DMS 273 treated with DMSO at 0.1 percent for 48 hours (cell line): ENCODE measurements at places on chromosomes 6 and 20.

GRCh38 chr20:48790473-48791003, 37.3 kb downstream of the PREX1 start:
- DNase-seq = no peak

- no peak for DNase-seq
Observed at GRCh38 chr6:150491131-150491810, 108.4 kb upstream of the PLEKHG1 start.

DNA sequence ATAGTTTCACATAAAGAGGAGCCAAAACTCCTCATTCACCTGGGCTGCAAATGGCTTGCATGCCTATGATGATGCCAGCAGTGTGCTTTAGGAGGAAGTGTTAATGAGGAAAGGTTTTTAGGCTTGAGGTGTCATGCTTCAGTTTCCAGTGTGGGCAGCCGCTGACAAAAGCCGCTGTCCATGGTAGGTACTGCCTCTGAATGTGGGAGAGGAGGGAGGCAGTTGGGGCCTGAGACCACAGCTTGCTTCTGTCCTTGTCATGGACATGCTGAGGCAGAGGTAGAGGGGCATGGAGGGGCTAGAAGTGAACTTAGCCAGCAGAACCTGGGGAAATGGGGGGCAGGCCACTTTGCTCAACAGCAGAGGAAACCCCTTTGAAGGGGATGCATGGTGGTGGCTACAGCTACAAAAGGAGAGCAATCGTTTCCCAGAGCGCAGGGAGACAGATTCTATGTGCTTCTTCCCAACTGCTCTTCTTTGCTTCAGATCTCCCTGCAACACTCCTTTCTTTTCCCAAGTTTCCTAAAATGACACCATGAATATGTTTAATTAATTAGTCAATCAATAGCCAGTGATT, 372.1 kb upstream of the CNR1 start:
- DNase-seq = no peak

- DNase-seq = no peak
Observed at GRCh38 chr20:64041781-64042053, 5.7 kb downstream of the C20orf204 start.

GRCh38 chr20:17228624-17229061, 1.8 kb downstream of the PCSK2 start:
- peak; percentile 23 for DNase-seq

DNA sequence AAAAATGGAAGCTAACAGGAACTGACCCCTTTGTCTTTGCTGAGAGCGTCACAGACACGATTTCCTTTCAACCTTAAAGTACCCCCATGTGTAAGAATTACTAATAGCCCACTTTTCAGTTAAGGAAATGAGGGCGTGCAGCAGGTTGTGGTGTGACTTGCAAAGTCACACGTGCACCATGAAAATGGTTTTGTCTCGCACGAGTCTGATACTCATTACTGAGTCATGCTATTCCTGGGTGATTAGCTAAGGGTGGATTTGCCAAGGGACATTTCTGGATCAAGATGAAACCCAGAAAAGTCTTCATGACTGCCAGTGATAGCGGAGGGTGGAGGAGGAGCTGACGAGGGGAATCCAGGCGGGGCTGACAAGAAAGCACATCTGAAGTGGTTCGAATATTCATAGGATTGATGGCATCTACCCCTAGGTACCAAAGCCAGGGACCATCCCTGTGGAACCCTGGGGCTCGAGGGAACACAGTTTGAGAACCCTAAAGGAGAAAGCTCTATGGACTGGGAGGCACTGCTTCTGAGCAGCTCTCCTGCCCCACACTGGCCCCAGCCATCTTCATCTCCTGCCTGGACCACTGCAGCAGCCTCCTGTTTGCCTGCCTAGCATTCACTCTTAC, 12.1 kb upstream of the NFATC2 start:
- DNase-seq = no peak

- DNase-seq = no peak
Observed at GRCh38 chr6:14693301-14694192, 552.3 kb upstream of the JARID2 start.

- no peak for DNase-seq
Observed at GRCh38 chr6:43740321-43740960, 29.6 kb upstream of the VEGFA start.
